GM10248 (cell line): ENCODE measurements at places on chromosomes 16 and 17.

- DNase-seq: no peak
Measured at GRCh38 chr16:10530685-10531084, 49.7 kb downstream of the EMP2 start.

- no peak for DNase-seq
Measured at GRCh38 chr17:43581613-43582012, 35.5 kb upstream of the ETV4 start.

- DNase-seq: no peak
Measured at GRCh38 chr16:24953721-24954120, 61.4 kb downstream of the ARHGAP17 start.

GRCh38 chr17:79414063-79414792, 196.6 kb downstream of the RBFOX3 start:
- DNase-seq: no peak

DNA sequence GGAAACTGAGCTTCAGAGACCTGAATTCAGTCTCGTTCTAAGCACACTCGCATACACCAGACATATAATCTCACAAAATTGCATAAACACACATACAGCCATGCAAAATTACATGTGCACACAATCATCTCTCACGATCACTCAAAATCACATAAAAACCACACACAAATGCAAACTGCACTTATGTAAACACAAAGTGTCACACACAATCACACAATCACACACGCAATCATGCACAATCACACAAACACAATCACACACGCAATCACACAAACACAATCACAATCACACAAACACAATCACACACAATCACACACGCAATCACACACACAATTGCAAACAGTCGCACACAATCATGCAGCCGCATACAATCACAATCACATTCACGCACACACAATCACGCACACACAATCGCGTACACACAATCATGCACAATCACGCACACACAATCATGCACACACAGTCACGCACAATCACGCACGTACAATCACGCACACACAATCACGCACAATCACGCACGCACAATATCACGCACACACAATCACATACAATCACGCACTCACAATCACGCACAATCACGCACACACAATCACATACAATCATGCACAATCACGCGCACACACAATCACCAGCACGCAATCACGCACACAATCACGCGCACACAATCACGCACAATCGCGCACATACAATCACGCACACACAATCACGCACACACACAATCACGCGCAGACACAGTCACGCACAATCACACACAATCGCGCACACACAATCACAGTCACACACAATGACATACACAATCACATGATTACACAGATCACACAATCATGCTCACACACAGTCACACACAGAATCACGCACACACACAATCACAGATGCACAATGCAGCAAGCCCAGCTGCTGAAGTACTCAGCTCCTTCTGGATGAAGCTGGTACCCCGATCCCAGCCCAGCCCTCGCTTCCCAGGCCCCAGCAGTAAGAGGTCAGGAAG, 45.6 kb downstream of the ZDHHC7 start:
- DNase-seq: no peak

GRCh38 chr16:929227-930073, 41.3 kb downstream of the LMF1 start:
- no peak for DNase-seq

DNA sequence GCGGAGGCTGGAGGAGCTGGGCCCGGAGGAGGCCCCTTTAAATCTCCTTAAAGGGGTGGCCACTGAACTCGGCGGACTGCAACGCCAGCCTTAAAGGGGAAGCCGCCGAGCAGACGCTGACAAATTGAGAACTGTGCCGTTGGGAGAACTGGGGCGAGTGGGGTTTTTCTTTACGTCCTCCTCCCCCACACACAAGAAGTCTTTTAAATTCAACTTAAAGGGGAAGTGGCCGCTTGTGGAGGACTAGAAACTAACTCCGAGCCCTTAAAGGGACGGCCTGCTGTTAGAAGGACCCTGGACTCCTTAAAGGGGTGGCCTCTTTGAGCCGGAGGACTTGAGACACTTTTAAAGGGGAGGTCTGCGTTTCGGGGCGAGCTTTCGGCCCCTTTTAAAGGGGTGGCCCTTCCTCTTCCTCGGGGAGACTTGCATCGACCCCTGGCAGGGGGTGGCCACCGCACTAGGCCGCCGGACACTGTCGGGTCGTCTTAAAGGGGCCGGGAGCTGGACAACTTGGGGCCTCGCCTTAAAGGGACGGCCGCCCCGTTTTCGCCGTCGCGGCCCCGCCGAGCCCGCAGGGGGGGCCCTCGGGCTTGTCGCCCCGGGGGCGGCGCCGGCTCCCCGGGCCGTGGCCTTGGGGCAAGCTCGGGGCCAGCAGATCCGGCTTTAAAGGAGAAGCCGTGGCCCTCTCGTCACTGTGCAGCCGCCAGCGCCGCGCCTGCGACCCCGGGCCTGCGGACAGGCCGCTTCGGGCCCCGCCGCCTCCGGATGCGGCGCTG, 688 bp downstream of the FBRS start:
- peak; percentile 86 for DNase-seq

GRCh38 chr17:16905593-16906191, 66.2 kb downstream of the TNFRSF13B start:
- no peak for DNase-seq

- no peak for DNase-seq
Measured at GRCh38 chr16:57390636-57391295, 13.8 kb upstream of the CCL17 start.

DNA sequence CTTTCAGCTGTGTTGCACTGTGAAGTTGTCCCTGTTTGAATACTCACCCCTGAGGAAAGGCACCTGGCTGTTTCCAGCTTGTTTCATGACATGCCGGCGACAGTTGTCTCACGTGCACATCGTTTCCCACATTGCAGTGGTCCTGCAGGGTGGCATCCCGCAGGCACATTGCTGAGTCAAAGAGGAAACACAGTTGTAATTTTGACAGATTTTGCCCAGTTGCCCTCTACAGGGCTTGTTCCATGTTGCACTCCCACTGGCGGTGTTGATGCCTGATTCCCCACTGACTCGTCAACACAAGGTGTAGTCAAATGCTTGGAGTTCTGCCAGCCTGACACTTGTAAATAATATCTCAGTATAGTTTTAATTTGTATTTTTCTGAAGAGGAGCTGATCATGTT, 23.8 kb downstream of the EPN2 start:
- no peak for DNase-seq

DNA sequence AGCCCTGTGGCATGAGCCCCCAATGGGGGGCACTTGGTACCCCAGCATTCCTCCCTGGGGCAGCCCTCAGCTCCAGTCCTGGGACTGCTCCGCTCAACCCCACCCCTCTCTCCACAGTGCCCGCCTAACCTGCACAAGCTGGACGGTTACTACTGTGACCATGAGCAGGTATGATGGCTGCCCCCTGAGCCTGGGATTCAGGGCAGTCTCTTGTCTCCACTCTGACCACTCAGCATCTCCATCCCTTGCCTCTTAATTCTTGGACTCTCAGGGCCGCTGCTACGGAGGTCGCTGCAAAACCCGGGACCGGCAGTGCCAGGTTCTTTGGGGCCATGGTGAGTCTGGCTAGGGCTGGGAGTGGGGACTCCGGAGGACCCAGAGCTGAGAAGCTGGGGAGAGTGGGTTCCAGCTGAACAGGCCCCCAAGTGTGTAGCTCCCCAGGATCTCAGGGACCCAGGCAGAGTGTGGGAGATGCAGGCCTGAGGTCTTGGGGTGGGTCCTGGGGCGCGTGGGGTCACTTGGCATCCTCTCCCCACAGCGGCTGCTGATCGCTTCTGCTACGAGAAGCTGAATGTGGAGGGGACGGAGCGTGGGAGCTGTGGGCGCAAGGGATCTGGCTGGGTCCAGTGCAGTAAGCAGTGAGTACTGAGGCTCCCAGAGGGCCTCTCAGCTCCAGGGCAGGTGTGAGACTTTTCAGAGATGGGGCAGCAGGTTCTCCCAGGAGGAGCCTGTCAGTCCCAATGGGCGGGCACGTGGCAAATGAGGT, 18.0 kb downstream of the ADAM11 start:
- no peak for DNase-seq

- no peak for DNase-seq
Measured at GRCh38 chr16:51009359-51009758, 141.7 kb downstream of the SALL1 start.

- no peak for DNase-seq
Measured at GRCh38 chr16:86662195-86662594, 83.8 kb downstream of the FOXL1 start.

GRCh38 chr16:89360760-89361435, 129.5 kb downstream of the ANKRD11 start:
- DNase-seq: peak; percentile 71

- no peak for DNase-seq
Measured at GRCh38 chr16:82184213-82184612, 14.2 kb upstream of the MPHOSPH6 start.

DNA sequence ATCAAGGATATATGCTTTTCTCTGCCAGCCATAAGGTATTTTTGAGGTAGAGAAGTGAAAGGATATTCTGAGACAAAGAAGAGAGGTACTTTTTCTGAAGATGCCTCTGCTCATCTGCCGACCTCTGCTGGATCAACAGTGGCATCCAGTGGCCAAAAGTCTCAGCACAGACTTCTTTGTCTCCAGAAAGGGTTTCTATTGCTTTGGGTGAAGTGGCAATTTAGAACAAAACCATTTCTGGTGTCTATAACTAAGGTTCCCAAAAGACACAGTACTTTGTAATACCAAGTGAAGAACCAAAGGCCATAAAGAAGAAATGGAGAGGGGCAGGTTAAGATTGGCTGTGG, 155.2 kb upstream of the C17orf78 start:
- DNase-seq: no peak

GRCh38 chr16:81190667-81191066, 47.8 kb upstream of the BCO1 start:
- no peak for DNase-seq

DNA sequence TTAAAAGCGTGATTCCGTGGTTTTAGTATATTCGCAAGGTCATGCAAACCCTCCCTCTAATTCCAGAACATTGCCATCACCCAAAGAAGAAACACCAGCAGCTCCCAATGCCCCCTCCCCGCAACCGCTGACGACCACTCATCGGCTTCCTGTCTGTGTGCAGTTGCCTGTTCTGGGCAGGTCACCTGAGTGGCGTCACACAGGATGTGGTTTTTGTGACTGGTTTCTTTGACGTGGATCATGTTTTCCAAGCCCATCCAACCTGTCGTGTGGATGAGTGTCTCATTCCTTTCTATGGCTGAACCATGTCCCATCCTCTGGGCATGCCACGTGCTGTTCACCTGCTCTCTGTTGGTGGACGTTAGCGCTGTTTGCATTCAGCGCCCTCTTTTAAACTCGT, 8.2 kb upstream of the ATP2C2 start:
- no peak for DNase-seq

GRCh38 chr17:7589891-7590691, at the start of gene SOX15:
Gene SOX15 (minus strand): TSS chr17:7590094. CDS start chr17:7589676, 418 bp downstream.
- no peak for DNase-seq

- DNase-seq: no peak
Measured at GRCh38 chr16:72198771-72199201, 26.8 kb upstream of the PMFBP1 start.

DNA sequence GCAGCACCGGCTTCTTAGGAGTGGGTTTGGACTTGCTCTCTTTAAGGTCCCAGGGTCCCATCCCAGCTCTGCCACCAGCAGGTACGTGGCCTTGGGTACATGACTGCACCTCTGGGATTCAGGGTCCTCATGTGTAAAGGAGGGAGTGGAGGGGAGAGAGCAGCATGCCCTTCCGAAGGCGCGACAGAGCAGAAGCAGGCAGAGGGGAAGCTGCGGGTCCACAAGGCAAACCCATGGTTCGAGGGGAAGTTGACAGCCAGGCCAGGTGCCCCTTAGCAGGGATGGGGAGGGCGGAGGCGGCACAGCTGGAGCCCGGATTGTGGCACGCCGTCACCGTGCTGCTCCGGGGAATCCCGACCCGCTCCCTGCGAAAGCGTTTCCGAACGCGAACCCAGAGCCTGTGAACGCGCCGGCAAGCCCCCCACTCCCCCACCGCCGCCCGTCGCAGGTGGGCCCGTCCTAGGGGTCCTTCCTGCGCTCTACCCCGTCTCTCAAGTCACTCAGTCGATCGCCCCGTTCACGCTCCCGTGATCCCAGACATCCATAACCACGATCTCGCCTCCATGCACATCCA, 4.1 kb upstream of the TBX2 start:
- no peak for DNase-seq

- peak; percentile 37 for DNase-seq
Measured at GRCh38 chr17:67995570-67996263, 552 bp downstream of the C17orf58 start.

GRCh38 chr17:66200685-66201092, 8.8 kb upstream of the CEP112 start:
- DNase-seq: no peak

- no peak for DNase-seq
Measured at GRCh38 chr17:17351901-17352781, 49.0 kb downstream of the NT5M start.

DNA sequence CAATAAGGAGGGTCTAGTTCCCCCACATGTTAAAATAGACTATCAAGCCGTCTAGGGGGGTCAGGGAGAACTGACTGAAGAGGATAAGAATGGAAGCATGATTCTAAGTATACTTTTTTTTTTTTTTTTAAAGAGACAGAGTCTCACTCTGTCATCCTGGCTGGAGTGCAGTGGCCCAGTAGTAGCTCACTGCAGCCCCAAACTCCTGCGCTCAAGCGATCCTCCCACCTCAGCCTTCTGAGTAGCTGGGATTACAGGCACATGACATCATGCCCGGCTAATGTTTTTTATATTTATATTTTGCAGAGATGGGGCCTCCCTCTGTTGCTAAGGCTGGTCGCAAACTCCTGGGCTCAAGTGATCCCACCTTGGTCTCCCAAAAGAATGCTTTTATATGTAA, 14.2 kb downstream of the AMFR start:
- no peak for DNase-seq

GRCh38 chr17:80444644-80444979, 29.6 kb downstream of the ENDOV start:
- DNase-seq: no peak

GRCh38 chr17:1060991-1061390, 64.1 kb downstream of the TIMM22 start:
- DNase-seq: no peak

DNA sequence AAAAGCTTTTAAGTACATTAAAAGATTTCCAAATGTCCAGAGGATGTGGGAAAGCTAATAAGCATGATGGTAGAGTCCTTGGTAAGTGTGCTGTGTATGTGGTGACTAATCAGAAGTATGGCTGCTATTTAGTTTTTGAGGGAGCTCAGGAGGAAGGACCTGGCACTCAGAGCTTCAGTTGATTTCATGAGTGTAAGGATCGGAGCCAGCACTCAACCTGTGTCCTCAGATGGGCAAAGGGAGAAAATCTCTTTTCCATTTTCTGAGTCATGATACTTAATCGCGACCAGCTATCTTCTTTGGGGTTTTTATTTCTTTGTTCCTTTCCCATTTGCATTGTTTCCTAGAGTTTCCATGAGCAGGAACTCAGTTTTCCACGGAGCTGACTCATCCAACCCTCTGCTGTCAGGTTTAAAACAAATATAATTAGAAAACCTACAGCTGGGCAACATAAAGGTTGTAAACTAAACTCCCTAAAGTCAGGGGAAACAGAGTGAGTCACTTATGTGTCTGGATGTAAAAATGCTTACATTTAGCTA, 125.4 kb downstream of the MAP2K6 start:
- no peak for DNase-seq
